ENCODE measurements at places on chromosomes 2 and 18.

DNA sequence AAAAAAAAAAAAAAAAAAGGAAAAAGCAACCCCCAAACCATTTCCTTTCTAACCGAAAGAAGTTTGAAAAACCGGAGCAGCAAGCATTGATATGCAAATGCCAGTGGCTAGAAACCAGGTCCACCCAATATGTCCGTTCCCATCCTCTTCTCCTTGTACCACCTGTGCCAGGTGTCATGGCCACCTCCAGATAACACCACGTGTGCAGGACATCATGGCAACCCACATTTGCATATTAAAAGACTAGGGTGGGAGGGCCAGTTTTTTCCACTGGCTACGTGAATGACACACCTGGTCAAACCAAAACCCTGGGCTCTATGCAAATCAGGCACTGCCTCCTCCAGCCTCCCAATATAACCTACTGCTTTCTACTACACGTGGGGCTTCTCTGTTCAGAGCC is 303.3 kb upstream of the GULP1 start:
- DNase-seq = no peak

- no peak for DNase-seq
Observed at GRCh38 chr2:41657226-41657625, 390.6 kb upstream of the PKDCC start.

DNA sequence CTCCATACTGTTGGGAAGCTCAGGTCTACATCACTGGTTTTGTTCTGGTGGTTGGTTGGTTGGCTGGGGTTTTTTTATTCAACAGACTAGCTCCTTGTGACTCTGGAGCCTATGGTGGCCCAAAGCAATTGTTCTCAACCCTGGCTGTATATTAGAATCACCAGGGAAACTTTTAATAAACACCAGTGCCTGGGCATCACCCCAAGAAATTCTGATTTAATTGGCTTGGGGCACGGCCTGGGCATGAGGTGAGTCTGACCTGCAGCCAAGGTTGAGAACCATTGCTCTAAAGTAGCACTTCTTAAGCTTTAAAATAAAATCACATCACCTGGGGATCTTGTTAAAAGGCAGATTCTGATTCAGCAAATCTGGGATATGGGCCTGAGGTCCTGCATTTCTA is 184.1 kb downstream of the C1D start:
- DNase-seq = no peak

DNA sequence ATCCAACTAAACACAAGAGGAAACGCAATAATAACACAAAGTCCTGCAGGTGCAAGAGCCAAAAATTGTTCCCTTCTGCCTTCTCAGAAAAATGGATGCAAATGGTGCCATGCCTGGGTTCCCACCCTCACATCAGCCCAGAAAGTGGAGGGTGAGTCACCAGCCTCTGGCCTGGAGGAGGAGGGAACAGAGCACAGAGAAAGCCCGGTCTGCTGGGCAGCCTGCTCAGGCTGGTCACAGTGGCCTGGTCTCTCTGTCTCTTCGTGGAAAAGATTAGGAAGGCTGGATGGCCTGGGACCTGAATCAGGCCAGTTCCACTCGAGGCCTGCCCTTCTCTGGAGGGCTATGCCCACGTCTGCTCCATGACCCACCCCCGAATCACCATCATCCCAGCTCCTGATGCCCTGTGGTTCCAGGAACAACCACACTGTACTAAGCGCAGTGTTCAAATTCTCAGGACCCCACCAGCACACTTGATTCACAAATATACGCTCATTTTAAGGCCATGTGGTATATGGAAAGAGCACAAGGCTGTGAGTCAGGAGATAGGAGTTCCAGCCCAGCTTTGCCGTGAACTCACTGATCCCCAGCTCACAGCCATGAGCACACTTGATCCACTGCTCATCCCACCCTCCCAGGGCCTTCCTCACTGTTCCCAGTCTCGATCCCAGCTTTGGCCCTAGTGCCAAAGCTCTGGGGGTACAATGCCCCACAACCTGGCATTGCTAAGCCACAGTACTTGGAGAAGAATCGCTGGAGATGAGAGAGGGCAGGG is 82.1 kb downstream of the ZBTB7C start:
- no peak for DNase-seq

DNA sequence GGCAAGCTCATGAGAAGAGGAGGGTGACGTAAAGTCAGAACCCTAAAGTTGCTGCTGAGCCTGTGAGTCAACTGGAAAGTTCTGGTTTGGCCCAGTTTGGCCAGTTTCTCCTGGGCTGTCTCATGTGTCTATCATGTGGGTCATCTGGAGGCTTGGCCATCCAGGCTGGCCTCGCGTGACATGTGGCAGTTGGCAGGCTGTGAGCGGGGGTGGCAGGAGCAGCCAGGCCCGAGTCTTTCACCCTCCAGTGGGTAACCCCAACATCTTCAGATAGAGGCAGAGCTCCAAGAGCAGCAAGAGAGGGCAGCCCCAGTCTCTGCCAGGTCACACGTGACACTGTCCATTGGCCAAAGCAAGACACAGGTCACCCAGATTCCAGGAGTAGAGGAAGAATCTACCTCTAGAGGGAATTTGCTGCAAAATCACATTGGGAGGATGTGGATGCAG is 51.5 kb downstream of the FHOD3 start:
- no peak for DNase-seq

GRCh38 chr2:168203762-168204693 is 43.4 kb downstream of the STK39 start:
- no peak for DNase-seq

DNA sequence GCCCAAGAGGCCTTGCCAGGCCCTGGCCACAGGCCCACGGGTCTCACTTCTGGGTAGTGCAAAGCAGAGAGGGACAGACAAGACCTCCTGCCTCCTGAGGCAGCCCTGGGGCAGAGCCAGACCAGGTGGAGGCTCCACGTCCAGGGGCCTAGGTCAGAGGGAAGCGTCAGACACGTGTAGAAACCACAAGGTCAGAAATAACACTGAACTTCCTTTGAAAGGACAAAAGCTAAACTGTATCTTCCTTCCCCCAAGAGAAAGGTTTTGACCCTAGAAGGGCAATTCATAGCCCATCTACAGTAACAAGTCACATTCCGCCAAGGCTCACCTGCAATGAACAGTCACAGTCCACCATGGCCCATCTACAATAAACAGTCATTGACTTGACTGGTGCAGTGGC is 17.9 kb downstream of the SDC1 start:
- DNase-seq = peak; percentile 46

DNA sequence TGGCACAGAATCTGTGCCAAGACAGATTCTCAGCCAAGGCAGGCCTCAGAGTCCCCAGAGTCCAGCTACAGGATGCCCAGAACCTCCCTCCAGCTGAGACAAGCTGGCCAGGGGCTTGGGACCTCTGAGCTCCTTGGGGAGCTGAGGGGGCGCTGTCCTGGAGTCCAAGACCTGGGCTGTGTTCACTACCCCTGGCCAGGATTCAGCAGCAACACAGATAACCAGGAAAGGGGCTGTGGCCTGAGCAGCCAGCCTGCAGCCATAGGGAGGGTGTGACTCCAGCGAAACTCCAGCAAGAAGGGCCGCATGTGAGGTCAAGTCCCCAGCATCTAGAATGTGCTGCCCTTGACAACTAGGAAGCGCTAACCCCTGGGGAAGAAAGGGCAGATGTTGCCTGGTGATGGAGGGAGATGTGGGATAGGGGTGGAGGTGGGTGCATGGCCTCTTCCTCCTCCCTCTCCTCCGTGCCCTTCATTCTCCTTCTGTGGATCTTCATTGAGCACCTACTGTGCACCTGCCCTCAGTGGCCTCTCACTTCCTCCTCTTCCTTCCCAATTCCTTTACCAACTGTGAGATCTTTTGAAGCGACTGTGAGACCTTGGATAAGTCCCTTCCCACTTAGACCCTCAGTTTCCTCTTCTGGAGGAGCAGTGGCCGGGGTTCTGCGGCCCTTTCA is 7.7 kb upstream of the ARID5A start:
- no peak for DNase-seq

GRCh38 chr2:7724336-7724735 is 807.1 kb downstream of the RNF144A start:
- no peak for DNase-seq

GRCh38 chr2:16642088-16642487 is 23.5 kb downstream of the CYRIA start:
- DNase-seq = no peak

- DNase-seq = no peak
Observed at GRCh38 chr18:76643996-76644395, 149.0 kb upstream of the ZNF516 start.
